ENCODE measurements at places on chromosomes 3 and 15.

GRCh38 chr3:115698851-115699591 lies 75.7 kb downstream of the GAP43 start:
- no peak overlapping the region for H3K4me3 ChIP-seq
- DNase-seq = no peak
- H3K4me1 ChIP-seq = no peaks in the 10 kb centered on the region
- H3K36me3 ChIP-seq = no peaks in the 10 kb centered on the region

DNA sequence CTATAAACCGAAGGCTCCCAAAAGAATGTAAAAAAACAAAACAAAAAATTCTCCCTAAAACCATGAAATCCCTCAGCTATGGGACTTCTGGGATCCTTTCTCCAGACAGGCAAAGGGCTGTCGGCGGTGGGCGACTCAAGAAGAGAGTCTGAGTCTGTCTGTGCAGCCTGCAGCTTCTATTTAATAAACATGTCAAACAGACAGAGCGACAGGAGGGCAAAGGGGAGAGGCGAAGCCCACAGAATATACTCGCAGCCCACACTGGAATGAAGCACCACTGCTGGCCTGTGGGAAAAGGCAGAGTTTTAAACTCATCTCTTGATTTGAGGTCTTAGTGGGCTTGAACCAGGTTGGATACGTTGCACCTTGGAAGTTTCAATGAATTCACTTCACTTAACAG lies 40.2 kb downstream of the ISL2 start:
- no peaks in the 10 kb centered on the region for H3K4me1 ChIP-seq
- peaks cover 4% of the 10 kb centered on the region for H3K36me3 ChIP-seq
- H3K27ac ChIP-seq = no peak overlapping the region
- no peak overlapping the region for H3K4me3 ChIP-seq
- DNase-seq = no peak

GRCh38 chr3:195112361-195112791 lies 158.6 kb downstream of the XXYLT1 start:
- H3K27me3 ChIP-seq = no peaks in the 10 kb centered on the region
- peaks cover 37% of the 10 kb centered on the region for H3K4me1 ChIP-seq
- peaks cover 3% of the 10 kb centered on the region for H3K36me3 ChIP-seq
- no peak overlapping the region for H3K4me3 ChIP-seq
- H3K27ac ChIP-seq = no peak overlapping the region

- no peaks in the 10 kb centered on the region for H3K4me1 ChIP-seq
- H3K36me3 ChIP-seq = no peaks in the 10 kb centered on the region
- no peak overlapping the region for H3K4me3 ChIP-seq
- DNase-seq = no peak
- peaks cover 1% of the 10 kb centered on the region for H3K27me3 ChIP-seq
- H3K27ac ChIP-seq = no peak overlapping the region
Measured at GRCh38 chr3:135155228-135155627, 360.2 kb downstream of the EPHB1 start.

DNA sequence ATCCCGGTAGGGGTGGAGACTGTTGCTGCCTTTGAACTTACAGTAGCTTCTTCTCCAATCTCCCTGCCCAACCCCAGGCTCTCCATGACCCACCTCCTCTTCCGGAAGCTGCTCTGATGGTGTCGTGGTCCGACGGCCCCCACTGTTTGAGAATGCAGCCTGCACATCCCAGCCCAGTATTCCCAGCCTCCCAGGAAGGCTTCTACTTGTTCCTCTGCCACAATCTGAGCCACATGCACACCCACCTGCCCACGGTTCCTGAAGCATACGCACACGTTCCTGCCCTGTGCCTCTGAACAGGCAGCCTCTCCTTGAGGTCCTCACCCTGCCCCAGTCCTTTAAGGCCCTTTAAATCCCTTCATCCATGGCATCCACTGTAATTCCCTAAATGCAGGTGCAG lies 57.4 kb downstream of the ABTB1 start:
- no peak overlapping the region for H3K27ac ChIP-seq
- DNase-seq = no peak
- H3K36me3 ChIP-seq = peaks cover 3% of the 10 kb centered on the region
- H3K27me3 ChIP-seq = no peaks in the 10 kb centered on the region
- H3K4me1 ChIP-seq = peaks cover 68% of the 10 kb centered on the region

GRCh38 chr3:167346171-167346570 lies 33.9 kb downstream of the ZBBX start:
- H3K36me3 ChIP-seq = no peaks in the 10 kb centered on the region
- H3K4me1 ChIP-seq = no peaks in the 10 kb centered on the region
- H3K27ac ChIP-seq = no peak overlapping the region
- no peaks in the 10 kb centered on the region for H3K27me3 ChIP-seq
- DNase-seq = no peak

- no peak for DNase-seq
- peaks cover 3% of the 10 kb centered on the region for H3K27me3 ChIP-seq
- H3K4me1 ChIP-seq = no peaks in the 10 kb centered on the region
- H3K4me3 ChIP-seq = no peak overlapping the region
Measured at GRCh38 chr3:12148183-12148940, 10.3 kb downstream of the TIMP4 start.

GRCh38 chr15:71921191-71921590 lies 110.8 kb downstream of the NR2E3 start:
- H3K36me3 ChIP-seq = no peaks in the 10 kb centered on the region
- no peaks in the 10 kb centered on the region for H3K27me3 ChIP-seq
- H3K4me3 ChIP-seq = no peak overlapping the region
- DNase-seq = no peak

Measured in common myeloid progenitor, CD34-positive (primary cell).